ENCODE measurements at places on chromosomes 5 and 9.
A peak's percentile ranks its signal among the peaks of the same experiment; 100 is the strongest.

DNA sequence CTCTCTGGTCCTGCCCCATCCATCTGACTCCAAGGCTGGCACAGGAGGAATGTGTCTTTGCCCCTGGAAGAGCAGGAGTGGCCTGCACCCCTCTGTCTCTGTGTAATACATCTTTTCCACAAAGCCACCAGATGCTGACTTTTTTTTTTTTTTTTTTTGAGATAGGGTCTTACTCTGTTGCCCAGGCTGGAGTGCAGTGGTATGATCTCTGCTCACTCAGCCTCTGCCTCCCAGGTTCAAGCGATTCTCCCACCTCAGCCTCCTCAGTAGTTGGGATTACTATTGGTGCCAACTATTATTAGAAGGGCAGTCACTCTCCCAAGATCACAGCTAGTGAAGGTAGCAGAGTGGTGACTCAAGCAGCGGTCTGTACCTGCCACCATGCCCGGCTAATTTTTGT lies 19.6 kb downstream of the SPRY4 start:
- DNase-seq = no peak

DNA sequence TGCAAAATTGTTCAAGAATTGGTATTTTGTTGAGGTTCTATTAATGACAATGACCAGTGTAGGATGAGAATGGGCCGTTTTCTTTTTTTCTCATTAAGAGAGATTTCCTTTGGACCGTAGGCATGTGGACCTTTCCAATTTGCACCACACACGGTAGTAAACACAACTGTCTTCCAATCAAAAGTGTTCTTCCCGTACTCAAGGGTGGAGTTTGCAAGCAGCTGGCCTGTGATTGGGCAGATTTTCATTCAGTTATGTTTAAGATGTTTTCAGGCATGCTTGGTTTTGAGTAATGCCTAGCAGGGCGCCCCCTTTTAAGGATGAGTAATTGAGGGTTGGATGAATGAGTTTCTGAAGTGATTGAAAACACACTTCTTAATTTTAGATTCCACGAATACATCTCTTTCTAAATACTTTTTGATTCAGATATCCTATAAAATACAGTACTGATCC lies 2.5 kb downstream of the KDM3B start:
- DNase-seq = no peak

DNA sequence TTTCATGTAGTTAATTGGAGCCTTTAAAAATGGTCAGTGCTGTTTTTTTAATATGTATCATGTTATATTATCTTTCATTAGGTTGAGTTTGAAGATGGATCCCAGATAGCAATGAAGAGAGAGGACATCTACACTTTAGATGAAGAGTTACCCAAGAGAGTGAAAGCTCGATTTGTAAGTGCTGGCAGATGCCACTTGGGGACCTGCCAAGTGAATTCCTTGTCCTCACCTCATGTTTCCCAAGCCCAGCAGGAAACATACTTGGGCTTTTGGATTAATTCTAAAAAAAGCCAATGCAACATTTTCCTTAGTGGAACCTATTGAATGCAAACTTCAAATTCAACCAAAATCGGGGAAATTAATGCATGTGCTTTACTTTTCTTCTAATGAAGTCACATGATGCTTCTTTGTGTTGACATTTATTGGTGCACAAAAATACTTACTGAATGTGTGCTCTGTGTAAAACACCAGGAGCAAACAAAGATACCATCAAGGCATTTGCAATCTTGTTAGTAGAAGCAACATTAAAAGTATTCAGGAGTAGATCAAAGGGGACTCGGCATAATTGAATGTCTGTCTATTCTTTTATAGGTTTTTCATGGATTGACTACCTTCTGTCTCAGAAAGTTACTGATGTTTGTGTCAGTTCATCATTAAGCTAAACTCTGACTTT lies 412.1 kb downstream of the KDM4C start:
- no peak for DNase-seq

- DNase-seq = no peak
Observed at GRCh38 chr5:73256462-73256861, 83.5 kb downstream of the TMEM174 start.

GRCh38 chr9:124353811-124354274 lies 61.4 kb downstream of the PSMB7 start:
- DNase-seq = no peak

GRCh38 chr9:101977614-101978210 lies 239.3 kb upstream of the GRIN3A start:
- DNase-seq = no peak

GRCh38 chr5:178117923-178118701 lies 4.8 kb downstream of the N4BP3 start:
- no peak for DNase-seq

DNA sequence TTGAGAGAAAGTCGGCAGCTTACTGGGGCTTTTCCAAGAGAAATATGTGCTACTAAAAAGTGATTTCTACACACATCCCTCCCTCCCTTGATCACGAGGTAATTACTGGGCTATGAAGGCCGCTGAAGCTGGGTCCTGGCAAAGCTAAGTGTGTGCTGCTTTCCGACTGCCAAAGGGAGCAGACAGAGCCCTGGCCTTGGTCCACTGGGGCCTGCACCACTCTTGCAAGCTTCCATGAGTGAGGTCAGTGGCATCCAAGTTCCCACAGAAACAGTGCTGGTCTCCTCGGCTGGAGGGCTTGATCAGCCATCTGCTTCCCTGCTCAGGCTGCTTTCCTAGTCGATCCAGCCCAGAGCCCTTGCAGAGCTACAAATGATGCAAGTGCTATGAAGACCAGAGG lies 154.8 kb upstream of the LHFPL2 start:
- DNase-seq = no peak

DNA sequence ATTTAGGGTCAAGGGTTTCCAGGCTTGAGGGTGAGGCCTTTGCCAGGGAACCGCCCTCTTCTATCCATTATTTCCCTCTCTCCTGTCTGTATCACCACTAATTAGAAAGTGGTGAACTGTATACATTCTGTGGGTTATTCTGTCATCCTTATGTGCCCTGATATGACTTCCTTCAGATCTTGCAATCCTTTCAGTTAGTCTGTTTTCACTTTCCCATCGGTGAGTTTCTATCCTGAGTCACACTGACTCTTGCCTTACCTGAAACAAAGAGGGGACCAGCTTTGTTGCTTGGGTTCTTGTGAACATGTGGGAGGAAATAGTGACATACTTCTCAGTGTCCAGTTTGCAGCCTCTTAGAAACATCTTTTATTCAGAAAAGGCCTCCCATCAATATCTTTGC lies 205.4 kb upstream of the GHR start:
- DNase-seq = no peak

DNA sequence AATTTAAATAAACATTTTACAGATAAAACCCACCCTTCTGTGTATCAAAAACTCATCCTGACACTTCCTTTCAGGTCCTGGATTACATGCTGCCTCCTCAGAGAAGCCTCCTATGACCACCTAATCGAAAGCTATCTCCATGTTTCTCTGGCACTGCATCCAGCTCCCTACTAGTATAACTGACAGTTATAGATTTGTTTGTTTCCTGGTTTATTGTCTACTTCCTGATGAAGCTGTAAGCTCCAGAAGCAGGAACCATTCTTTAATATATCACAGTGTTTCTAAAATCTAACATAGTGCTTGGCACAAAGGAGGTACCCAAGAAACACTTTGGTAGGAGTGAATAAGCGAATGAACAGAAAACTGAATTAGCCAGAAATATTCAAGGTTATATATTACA lies 270.4 kb downstream of the EFNA5 start:
- no peak for DNase-seq

- no peak for DNase-seq
Observed at GRCh38 chr5:118043531-118043930, 944.8 kb downstream of the DTWD2 start.

GRCh38 chr5:154626876-154627557 lies 128.2 kb upstream of the LARP1 start:
- no peak for DNase-seq

DNA sequence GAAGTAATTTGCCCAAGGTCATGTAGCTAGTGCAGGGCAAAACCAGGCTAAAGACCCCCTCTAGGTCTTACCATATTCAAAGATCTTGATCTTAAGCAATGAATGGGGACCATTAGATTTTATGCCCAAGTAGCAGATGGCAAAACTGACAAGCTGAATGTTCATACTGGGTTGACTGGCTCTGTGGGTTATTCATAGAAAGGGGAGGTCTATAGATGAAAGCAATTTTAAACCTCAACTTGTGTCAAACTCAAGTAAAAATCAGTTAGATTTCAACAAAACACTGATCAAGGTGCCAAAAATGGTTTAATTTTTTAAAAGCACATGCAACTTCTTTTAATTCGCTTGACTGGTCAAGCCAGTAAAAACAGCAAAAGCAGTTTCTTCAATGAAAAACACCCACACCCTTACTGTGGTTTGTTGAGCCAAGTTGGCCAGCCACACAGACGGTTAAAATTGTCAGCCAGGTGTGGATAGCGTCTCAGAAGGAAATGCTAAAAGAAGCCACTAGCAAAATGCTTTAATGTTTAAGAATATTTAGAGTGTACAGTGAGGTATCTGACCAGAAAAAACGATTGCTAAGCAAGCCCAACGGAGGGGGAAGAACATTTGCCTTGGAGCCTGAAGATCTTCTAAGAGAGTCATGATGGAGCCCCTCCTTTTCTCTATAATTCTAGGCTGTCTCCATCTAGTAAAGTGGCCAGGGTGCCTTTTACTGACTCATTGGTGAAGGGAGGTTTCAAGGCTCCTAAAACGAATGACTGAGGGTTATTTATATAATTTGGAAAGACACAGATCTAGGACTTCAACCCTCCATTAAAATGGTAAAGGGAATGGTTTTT lies 539.6 kb upstream of the CLINT1 start:
- DNase-seq = no peak

- DNase-seq = peak; percentile 64
Observed at GRCh38 chr5:134524826-134525682, at the start of gene JADE2. Gene JADE2 (plus strand): TSS chr5:134525670. CDS start chr5:134535858, 10,188 bp downstream.

DNA sequence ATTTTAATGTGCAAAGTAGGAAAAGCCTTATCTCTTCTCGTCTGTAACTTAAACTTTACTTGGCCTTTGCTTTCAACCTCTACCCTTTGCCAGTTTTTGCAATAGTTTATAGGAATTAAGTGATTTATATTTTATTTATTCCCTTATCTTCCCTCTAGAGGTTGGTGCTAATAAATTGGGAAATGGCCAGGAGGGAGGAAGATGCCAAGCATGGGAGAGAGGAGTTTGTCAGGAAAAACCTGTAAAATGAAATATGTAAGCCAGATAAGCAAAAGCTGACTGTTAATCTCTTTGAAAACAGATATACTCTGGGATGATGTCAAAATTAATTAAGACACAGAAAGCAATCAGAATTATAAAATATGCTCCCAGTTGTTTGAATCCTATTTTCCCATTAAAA lies 484.5 kb downstream of the NR2F1-AS1 start:
- no peak for DNase-seq

DNA sequence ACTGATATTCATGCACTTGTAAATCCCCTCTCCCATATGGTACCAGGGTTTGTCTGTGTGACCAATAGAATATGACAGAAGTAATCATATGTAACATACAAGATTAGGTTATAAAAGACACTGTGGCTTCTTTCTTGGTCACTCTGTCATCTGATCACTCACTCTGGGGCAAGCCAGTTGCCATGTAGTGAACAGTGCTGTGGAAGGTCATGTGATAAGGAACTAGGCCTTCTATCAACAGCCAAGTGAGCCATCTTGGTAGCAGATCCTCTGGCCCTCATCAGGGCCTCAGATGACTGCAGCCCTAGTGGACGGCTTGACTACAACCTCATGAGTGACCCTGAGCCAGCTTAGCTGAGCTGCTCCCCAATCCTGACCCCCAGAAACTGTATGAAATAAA lies 30.0 kb upstream of the MATR3 start:
- DNase-seq = no peak

GRCh38 chr9:103152473-103152872 lies 157.3 kb downstream of the CYLC2 start:
- no peak for DNase-seq

DNA sequence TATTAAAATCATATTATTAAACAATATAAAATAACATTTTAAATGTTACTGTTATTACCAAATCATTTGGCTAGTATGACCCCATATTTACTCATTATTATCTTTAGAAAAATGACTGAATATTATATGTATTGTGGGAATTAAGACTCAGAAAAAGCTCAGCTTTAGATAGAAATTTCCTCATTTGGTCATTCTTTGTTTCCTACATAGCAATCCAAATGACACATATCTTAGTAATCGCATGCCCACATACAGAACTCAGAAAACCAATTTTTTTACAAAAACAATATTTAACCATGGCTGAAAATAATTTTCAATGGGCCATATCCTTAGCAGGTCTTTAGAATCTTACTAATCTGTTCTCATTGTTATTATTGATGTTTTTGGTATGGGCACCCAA lies 53.8 kb upstream of the TSLP start:
- DNase-seq = no peak

DNA sequence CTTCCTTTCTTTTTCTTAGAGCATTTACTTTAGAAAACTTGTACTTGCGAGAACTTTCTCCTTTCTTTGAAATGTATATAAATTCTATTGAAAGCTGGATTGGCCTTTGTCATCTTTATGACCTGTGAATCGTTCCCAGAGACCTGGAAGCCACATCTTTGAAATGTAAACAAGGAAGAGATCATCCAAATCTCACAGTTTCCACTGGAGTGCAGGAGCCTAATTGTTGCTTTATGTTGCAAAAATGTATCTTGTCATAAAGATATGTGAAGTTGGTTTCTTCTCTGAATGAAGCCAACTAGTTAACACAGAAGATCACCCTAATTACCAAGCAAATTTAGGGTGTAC lies 1101.8 kb downstream of the TAF11L14 start:
- DNase-seq = no peak

DNA sequence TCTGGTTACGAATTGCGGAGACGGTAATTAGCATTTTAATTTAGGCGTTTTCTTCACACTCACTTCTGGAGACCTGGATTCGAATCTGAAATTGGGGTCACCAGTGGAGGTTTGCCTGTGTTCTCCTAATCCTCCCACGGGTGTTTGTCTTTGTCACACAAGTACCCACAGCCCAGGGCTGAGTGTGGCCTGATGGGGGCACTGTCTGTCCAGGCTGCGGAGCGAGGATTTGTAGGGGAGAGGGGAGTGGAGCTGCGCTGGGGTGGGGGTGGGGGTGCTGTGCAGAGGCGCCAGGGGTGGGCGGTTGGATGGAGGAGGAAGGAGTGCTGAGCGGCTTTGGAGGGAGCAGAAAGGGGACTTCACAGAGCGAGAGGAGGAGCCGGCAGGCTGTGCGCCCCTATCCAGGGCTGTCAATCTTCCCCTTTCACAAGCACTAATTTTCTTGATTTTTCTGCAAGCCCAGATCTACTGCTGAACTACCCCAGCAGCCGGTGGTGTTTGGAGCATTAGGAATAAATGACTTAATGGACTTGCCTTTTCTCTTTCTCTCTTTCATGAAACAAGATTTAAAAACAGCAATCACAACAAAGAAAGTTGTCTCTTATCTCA lies 53.1 kb downstream of the TSPAN17 start:
- DNase-seq = no peak

DNA sequence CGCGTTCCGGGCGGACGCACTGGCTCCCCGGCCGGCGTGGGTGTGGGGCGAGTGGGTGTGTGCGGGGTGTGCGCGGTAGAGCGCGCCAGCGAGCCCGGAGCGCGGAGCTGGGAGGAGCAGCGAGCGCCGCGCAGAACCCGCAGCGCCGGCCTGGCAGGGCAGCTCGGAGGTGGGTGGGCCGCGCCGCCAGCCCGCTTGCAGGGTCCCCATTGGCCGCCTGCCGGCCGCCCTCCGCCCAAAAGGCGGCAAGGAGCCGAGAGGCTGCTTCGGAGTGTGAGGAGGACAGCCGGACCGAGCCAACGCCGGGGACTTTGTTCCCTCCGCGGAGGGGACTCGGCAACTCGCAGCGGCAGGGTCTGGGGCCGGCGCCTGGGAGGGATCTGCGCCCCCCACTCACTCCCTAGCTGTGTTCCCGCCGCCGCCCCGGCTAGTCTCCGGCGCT lies at the start of gene DAPK1:
TSS of gene DAPK1 (plus strand) at position 264 of the 442 bp plus-strand sequence. CDS start 1,211 bp downstream, outside the sequence.
- DNase-seq = peak; percentile 19
